ENCODE measurements at places on chromosomes 3 and 15. TPM values are rescaled to one million over a fixed set of nuclear protein-coding genes. Genes with fewer than 3 reads are reported as not detected.

Gene CHRNA5
- 1.3 TPM for total RNA-seq

Gene ACKR4
- 170 TPM for total RNA-seq

Gene ANKRD34C
- not detected for total RNA-seq

Gene THPO
- 0.12 TPM for total RNA-seq

Gene MEX3B
- 2.3 TPM for total RNA-seq

All from hair follicle dermal papilla cell (primary cell).